ENCODE measurements at places on chromosomes 3 and 15. TPM values are rescaled to one million over a fixed set of nuclear protein-coding genes. Genes with fewer than 3 reads are reported as not detected.
A peak's percentile ranks its signal among the peaks of the same experiment; 100 is the strongest.

- H3K4me1 ChIP-seq = no peaks in the 10 kb centered on the region
- no peak overlapping the region for H3K27ac ChIP-seq
- no peaks in the 10 kb centered on the region for H3K27me3 ChIP-seq
- DNase-seq = no peak
- no peak overlapping the region for H3K4me3 ChIP-seq
These were observed 364.7 kb downstream of the EPHB1 start for GRCh38 chr3:135159681-135160247.

GRCh38 chr15:101455291-101456025 lies 34.0 kb downstream of the PCSK6 start:
- no peaks in the 10 kb centered on the region for H3K36me3 ChIP-seq
- no peak for DNase-seq
- peaks cover 6% of the 10 kb centered on the region for H3K27me3 ChIP-seq
- peaks cover 25% of the 10 kb centered on the region for H3K4me1 ChIP-seq
- H3K4me3 ChIP-seq = no peak overlapping the region

GRCh38 chr3:36428445-36428844 lies 48.1 kb downstream of the STAC start:
- no peaks in the 10 kb centered on the region for H3K27me3 ChIP-seq
- no peak overlapping the region for H3K4me3 ChIP-seq
- H3K27ac ChIP-seq = no peak overlapping the region
- H3K36me3 ChIP-seq = no peaks in the 10 kb centered on the region

GRCh38 chr3:10527295-10528001 lies 22.1 kb upstream of the ATP2B2 start:
- no peak overlapping the region for H3K4me3 ChIP-seq
- no peak for DNase-seq

Gene HYKK
- 8.9 TPM for total RNA-seq

DNA sequence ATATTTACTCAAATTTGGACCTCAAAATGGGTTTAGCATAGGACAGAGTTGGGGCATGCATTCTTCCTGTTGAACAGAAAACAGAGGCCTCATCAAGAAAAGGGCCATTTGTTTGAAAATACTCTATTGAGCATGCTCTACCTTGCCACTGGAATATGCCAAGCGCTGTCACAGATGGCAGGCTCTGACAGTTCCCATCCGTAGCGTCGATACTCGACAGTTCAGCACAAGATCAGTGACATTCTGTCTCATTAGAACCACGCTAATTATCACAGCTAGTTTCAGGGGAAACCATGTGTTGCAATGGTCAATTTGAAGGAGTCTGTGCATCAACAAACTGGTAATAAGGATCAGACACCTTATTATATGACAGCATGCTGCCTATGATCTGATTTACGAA lies 54.5 kb downstream of the SATB1 start:
- no peak for DNase-seq
- H3K27ac ChIP-seq = no peak overlapping the region
- no peaks in the 10 kb centered on the region for H3K4me1 ChIP-seq
- no peaks in the 10 kb centered on the region for H3K27me3 ChIP-seq

DNA sequence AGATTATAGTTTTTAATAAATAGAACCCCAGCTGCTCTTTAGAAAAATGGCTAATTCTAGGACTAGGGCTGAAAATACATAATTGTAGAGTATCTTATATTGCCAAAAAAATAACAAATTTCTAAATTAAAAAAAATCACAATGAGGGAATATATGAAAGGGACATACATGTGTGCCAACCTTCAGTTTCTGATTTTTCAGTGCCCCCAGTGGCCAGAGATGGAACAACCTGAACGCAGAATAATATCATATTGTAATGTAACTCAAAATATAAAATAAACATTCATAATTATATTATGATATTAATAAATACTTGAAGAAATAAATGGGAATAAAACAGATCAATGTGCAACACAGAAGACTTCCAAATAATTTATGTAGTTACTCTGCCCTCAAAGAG lies 460.5 kb downstream of the ZNF385D start:
- H3K4me3 ChIP-seq = no peak overlapping the region
- no peaks in the 10 kb centered on the region for H3K4me1 ChIP-seq
- no peak overlapping the region for H3K27ac ChIP-seq
- H3K27me3 ChIP-seq = no peaks in the 10 kb centered on the region
- peak; percentile 37 for DNase-seq

DNA sequence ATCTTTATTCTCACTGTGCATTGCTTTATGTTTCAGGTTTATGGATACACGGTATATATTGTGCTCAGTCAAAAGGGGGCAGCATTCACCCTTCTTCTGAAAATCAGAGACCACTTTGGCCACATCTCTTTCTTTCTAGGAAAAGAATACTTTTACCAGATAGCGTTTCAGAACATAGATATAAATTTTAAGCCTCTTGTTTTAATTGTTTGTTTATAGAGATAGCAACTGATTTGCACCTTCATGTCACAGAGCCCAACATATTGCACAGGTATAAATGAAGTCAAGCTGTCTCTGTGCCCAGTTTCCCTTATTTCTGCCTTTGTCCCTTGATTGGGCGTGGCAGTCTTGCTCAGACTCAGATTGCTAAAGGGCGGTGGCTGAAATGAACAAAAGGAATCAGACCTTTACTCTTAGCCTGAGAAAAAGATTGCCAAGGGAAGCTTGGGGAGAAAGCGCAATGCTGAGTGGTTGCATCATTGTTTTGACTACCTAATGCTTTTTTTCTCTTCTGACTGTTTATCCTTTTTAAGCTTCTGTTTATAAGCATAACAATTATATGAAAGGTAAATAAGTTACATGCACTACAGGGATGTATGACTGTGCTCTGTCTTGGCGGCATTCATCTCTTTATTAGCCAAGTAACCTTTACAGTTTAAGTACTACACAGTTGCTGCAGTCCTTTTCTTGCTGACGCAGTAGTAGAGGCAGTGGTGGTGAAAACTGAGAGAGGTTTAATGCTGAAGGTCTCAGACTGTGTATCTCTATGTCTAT lies 70.8 kb upstream of the ZBTB20 start:
- peaks cover 2% of the 10 kb centered on the region for H3K4me1 ChIP-seq
- H3K36me3 ChIP-seq = no peaks in the 10 kb centered on the region
- H3K27ac ChIP-seq = no peak overlapping the region

DNA sequence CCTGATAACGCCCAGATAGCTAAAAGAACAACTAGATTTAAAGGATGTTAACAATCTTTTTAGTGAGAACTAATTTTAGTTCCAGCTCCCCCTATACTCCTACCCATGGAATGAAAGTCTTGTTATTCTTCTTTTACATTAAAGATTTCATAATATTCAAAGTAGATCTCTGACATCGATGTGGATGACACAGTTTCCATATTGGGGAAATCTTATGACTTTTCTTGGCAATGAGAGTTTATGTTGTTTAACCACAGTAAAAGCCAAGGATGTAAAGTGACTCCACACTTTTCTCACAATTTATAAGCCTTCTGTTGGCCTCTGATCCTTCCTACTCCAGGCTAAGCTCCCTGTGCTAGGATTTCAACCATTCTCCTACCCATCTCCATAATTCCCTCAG lies 332.6 kb upstream of the KCNMB2 start:
- H3K27ac ChIP-seq = peak overlapping the region; percentile 30
- peaks cover 15% of the 10 kb centered on the region for H3K4me1 ChIP-seq
- no peak overlapping the region for H3K4me3 ChIP-seq
- no peaks in the 10 kb centered on the region for H3K27me3 ChIP-seq

DNA sequence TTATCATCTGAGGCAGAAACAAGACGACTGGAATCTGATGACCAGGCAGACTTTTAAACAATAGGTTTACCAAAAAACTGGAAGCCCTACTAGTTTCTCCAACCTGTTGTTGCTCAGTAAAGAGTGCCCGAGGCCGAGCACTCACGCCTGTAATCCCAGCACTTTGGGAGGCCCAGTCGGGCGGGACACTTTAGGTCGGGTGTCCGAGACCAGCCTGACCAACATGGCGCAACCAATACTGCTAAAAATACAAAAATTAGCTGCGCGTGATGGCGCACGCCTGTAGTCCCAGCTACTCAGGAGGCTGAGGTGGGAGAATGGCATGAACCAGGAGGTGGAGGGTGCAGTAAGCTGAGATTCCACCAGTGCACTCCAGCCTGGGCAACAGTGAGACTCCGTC lies 1.1 kb upstream of the WDR5B start:
- H3K36me3 ChIP-seq = no peaks in the 10 kb centered on the region
- H3K4me3 ChIP-seq = peak overlapping the region; percentile 67
- H3K27ac ChIP-seq = no peak overlapping the region
- DNase-seq = no peak

Gene POLQ
- 23.5 TPM for total RNA-seq

DNA sequence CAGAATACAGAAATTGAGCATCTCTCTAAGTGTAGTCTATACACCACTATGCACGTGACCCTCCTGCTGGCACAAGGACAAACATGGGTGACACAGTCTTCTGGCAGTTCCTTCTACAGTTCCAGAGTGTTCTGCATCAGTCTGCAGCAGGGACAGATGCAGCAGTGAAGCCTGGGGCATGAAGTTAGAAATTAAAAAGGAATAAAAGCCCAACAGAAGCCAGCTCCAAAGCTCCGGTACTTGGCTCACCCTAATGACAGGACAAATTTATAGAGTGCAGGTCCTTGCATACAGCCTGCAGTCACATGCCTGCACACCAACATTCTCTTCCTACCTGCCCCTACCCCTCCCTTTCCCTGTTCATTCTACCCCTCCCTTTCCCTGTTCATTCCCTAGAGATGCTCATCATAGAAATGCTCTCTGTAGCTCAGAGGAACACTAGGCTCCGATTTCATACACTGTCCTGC lies 15.0 kb downstream of the UACA start:
- no peak overlapping the region for H3K27ac ChIP-seq
- no peak overlapping the region for H3K4me3 ChIP-seq
- no peak for DNase-seq
- H3K27me3 ChIP-seq = no peaks in the 10 kb centered on the region
- peaks cover 6% of the 10 kb centered on the region for H3K4me1 ChIP-seq

GRCh38 chr3:79012946-79013362 lies 754.8 kb downstream of the ROBO1 start:
- no peak for DNase-seq
- no peaks in the 10 kb centered on the region for H3K27me3 ChIP-seq
- H3K4me1 ChIP-seq = no peaks in the 10 kb centered on the region
- H3K27ac ChIP-seq = no peak overlapping the region

Gene MCCC1
- 15.0 TPM for total RNA-seq

DNA sequence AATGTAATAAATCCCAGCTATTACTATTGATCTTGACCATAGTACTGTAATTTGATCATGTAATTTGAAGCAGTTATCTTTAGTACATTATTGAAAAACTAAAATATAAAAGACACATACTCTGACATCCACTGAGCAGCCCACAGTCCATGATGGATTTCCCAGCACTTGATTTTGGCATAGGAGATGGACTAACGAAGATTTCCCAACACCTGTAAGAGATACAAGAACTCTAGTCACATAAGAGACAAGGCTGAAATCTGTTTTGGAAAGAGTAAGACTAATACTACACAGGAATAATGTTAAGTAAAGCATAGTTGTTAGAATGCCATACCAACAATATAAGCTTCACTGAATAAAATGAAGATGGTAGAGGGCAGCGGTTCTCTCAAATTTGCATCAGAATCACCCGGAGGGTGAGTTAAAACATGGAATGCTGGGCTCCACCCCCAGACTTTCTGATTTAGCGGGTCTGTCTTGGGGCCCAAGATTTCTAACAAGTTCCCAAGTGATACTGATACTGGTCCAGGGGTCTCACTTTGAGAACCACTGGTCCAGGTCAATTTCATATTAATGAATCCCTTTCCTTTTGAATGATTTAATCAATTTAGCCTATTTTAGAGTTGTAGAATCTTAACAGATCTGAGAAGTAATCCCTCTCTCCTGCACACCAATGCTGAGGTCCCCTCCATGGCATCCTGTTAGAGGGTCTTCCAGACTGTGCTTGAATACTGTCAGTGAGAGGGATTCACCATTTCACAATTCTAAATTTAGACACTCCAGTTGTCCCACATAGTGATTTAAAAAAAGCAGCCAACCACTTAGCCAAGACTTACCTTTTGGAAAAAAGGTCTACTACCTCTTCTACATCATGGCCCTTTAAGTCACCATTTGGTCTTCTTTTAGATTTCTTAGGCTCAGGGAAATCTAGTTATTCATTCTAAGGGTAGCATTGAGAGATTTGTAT lies 11.5 kb downstream of the RABL3 start:
- no peaks in the 10 kb centered on the region for H3K27me3 ChIP-seq
- no peak overlapping the region for H3K27ac ChIP-seq
- no peak overlapping the region for H3K4me3 ChIP-seq
- no peaks in the 10 kb centered on the region for H3K4me1 ChIP-seq
- DNase-seq = no peak

Gene RAB6B
- total RNA-seq = 1.4 TPM

GRCh38 chr15:60389261-60390077 lies 8.3 kb downstream of the ANXA2 start:
- H3K27ac ChIP-seq = no peak overlapping the region
- H3K4me1 ChIP-seq = peaks cover 48% of the 10 kb centered on the region
- no peak for DNase-seq
- H3K27me3 ChIP-seq = no peaks in the 10 kb centered on the region
- peaks cover 18% of the 10 kb centered on the region for H3K36me3 ChIP-seq

DNA sequence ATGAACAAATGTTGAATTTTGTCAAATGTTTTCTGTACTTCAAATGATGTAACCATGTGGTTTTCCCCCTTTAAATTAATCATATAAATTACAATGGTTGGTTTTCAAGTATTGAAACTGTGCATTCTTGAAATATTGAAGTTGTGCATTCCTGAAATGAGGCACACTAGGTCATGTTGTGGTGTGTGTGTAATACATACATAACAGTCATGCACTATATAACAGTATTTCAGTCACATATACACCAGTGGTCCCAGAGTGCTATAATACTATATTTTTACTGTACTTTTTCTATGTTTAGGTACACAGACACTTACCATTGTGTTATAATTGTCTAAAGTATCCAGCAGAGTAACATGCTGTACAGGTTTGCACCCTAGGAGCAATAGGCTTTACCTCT lies 11.0 kb upstream of the IQCF5 start:
- no peaks in the 10 kb centered on the region for H3K36me3 ChIP-seq
- H3K27ac ChIP-seq = no peak overlapping the region
- no peaks in the 10 kb centered on the region for H3K4me1 ChIP-seq
- peaks cover 6% of the 10 kb centered on the region for H3K27me3 ChIP-seq

GRCh38 chr15:39919748-39920509 lies at the start of gene GPR176:
GPR176 (minus strand) TSS chr15:39920266; CDS start chr15:39920026, 240 bp downstream.
- H3K4me1 ChIP-seq = peaks cover 7% of the 10 kb centered on the region
- H3K27me3 ChIP-seq = no peaks in the 10 kb centered on the region
- H3K27ac ChIP-seq = peak within 1 kb of the TSS; percentile 85
- DNase-seq = peak; percentile 70

GRCh38 chr3:75396316-75396802 lies 267.8 kb upstream of the FRG2C start:
- H3K4me1 ChIP-seq = no peaks in the 10 kb centered on the region
- no peak for DNase-seq
- H3K36me3 ChIP-seq = no peaks in the 10 kb centered on the region
- no peak overlapping the region for H3K4me3 ChIP-seq

GRCh38 chr3:186599142-186599784 lies 13.6 kb upstream of the AHSG start:
- H3K36me3 ChIP-seq = no peaks in the 10 kb centered on the region
- no peak for DNase-seq
- H3K27ac ChIP-seq = no peak overlapping the region
- H3K4me1 ChIP-seq = no peaks in the 10 kb centered on the region
- no peaks in the 10 kb centered on the region for H3K27me3 ChIP-seq
- no peak overlapping the region for H3K4me3 ChIP-seq

- no peaks in the 10 kb centered on the region for H3K27me3 ChIP-seq
- no peak overlapping the region for H3K4me3 ChIP-seq
- H3K27ac ChIP-seq = no peak overlapping the region
- DNase-seq = no peak
- no peaks in the 10 kb centered on the region for H3K4me1 ChIP-seq
- no peaks in the 10 kb centered on the region for H3K36me3 ChIP-seq
These were observed 318.0 kb upstream of the LMCD1 start for GRCh38 chr3:8183627-8184026.

Measured in SJCRH30 (cell line).